ENCODE measurements at places on chromosomes 5 and 9.

DNA sequence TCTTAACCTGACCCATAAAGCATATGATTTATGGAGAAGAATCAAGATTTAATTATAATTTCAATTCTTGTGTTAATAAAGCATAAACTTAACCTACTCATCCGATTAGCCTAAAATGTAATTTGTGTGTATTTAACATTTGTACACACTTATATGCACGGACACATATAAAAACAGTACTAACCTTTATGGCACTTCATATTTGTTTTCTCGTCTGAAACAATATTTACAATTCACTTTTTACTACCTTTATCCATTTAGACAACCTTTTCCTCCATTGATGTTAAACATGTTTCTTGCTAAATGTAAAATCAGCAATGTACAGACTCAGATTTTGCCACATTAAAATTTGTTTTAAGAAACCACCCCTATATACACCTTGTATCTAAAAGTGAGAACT lies 22.8 kb downstream of the MEGF10 start:
- DNase-seq = no peak

DNA sequence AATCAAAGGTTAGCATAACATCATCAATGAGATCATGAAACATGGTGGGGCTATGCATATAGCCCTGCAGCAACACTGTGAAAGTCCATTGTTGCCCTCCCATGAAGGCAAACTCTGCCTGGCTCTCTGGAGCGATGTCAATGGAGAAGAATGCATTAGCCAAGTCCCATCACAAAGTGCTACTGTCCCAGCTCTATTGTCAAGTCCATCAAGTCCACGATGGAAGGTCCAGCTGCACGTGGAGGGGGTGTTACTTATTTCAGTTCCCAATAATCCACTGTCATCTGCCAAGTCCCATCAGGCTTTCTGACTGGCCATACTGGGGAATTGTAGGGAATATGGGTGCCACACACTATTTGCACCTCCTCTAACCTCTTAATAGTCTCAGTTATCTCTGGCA lies 10.8 kb downstream of the DMAC1 start:
- no peak for DNase-seq

- no peak for DNase-seq
Measured at GRCh38 chr9:2269778-2270177, 254.6 kb downstream of the SMARCA2 start.

DNA sequence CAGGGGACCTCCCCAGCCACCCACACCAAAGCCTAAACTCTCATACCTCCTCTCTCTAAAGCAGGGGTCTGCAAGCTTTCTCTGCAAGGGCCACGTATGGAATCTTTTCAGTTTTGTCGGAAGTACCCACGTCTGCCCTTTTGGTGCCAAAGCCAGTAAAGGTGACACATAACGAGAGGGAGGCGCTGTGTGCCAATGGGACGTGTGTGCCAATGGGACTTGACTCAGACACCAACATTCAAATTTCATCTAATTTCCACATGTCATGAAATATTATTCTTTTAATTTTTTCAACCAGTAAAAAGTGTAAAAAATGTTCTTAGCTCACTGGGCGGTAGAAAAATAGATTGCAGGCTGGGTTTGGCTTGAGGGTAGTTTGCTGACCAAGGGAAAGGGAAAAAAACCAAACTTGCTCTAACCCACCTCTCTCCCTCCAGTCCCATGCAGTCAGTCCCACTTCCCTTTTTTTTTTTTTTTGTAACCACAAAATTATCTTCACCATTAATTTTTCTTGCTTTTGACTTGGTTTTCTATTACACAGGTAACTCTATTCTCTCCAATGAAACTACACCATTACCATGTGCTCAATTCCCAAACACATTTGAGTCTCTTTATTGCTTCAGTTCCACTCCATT lies 25.5 kb downstream of the OR2V1 start:
- DNase-seq = no peak

DNA sequence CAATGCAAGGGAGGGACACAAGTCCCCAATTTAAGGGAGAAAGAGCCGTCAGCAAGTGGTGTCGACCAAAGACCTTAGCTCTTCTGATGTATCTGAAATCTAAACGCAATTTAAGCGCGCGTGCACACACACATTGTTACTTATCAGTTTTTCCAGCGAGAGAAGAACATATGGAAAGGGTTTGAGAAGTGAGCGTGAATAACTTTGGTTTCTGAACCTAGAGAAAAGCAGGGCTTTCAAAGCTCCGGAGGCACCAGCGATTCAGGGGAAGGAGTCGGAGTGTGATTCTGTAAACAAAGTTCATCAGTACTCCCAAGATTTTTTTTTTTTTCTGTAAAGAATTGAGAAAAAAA lies 191.8 kb downstream of the MEF2C start:
- no peak for DNase-seq

DNA sequence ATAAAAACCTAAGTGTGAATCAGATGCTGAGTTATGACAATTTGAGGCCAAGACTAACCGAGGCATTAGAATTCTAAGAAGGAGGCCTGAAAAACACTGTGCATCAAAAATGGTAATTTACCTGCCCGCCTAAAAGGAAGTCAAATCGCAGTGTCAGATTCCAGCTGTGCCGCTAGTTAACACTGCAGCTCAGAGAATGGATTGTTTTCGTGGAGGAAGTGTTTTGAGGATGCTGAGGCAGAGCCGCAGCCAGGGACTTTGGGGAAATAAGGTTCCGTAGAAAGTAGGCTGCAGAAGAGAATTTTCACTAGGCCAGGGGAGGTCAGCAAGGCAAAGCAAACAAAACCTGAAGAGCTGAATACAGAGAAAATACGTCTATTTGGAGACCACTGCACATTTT lies 226.4 kb upstream of the ISL1 start:
- DNase-seq = no peak

DNA sequence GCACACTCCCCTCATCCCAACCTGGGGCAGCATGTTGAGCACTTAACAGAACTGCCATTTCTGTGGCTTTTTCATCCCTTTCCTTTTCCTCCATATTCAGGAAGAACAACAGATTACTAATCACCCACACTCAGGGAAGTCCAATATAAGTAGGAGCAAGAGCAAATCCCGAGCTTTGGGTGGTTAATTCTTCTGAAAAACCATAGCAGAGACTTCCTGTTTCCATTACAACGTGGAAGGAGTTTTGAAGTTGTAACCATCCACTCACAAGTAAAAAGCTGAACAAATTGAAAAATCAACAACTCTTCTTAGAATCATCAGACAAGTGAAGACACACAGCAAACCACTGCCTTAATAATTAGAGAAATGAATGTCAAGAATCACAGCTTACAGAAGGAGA lies 8.2 kb downstream of the CTSL start:
- no peak for DNase-seq

DNA sequence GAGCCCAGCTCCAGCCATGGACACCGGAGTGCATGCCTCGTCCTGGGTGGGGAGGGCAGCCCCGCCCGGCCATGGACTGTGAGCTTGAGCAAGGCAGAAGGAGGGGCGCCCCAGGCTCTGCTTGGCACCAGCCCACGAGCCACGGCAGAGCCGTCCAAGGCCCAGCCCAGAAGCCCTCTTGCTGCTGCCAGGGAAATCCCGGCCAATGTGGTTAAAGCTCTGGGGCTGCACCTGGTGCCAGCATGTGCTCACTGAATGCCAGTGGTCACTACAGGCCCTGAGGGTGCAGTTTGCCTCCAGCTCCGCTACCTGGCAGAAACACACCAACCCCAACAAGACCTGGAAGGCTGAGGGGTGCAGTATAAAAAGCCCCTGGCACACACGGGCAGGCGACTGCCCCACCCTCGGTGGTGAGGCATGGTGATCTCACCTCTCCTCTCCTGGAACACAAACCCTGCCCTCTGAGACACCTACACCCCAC lies 11.8 kb downstream of the BRD3 start:
- no peak for DNase-seq

DNA sequence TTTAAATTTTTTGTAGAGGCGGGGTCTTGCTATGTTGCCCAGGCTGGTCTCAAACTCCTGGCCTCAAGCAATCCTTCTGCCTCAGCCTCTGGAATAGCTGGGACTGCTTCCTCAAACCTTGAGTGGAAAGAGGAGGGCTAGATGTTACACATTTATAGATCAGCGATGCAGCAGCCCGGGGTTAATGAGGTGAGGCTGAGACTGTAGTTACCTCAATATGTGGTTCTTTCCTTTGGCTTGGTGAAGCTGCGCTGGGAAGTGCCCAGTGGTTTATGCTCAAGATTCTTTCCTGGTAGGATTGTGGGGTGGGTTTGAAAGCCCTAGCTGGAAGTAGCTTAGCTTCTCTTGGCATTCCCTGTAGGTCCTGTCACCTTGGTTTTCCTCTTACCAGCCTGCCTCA lies 22.5 kb downstream of the ZNF618 start:
- DNase-seq = no peak

DNA sequence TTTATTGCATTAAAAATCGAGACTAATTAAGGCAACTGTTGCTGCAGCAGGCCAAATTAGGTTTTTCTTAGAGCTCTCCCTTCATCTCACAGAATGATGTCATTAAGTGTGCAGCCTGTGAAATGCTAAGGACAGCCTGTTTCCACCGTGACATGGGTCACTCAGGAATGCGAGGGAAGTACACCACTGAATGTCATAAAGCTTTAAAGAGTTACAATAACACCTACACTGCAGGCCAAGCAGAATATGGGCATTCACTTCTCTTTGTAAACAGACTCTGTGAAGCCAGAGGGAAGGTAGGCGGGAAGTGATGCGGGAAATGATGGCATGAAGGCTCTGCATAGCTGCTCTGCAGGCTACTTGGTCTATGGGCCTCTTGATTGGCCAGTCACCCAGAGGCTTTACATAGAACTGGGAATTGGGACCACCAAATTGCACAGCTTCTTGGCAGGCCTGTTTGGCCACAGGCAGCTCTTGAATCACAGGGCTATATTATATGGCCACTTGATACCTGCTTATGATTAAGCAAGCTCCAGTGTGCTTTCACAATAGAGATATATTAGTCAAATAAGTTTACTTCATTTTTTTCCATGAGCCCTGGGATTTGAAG lies 28.4 kb upstream of the AOPEP start:
- no peak for DNase-seq

GRCh38 chr5:74042959-74043358 lies 417.0 kb downstream of the ARHGEF28 start:
- no peak for DNase-seq

GRCh38 chr5:132225165-132226032 lies 2.3 kb downstream of the P4HA2 start:
- DNase-seq = no peak

DNA sequence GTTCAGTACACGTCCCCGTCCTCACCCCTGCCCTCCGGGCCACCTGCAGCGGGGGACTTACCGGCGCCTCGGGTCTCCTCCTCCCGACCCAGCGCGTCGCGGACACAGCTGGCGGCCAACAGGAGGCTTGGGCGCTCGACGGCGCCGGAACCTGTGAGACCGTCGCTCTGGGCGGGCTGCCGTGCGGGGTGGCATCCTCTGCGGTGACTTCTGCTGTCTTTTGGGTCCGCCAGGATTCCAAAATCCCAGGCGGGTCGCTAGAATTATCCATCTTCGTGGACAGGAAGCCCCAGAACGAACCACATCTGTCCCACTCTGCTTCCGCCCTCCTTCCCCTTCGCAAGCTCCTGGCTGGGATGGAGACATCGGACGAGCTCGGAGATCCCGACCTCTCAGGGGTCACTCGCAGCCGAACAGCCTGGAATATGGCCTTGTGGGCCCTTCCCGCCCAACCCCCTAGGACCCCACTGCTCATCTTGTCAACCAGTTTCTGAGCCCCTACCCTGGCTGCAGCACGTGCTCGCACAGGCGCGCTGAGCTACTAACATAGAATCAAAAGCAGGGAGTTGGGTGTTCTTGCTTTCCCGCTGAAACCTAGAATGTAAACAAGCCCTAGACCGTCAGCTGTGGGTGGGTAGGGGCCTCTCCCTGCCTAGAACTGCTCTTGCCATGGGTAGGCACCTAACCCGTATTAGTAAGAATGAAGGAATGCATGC lies 947 bp upstream of the MARCHF3 start:
- DNase-seq = no peak

- no peak for DNase-seq
Measured at GRCh38 chr5:42361315-42361688, 61.9 kb upstream of the GHR start.

GRCh38 chr5:143374496-143375217 lies 28.8 kb downstream of the NR3C1 start:
- DNase-seq = no peak

GRCh38 chr5:79236362-79236969 lies 535 bp downstream of the JMY start:
- DNase-seq = no peak

GRCh38 chr5:169088028-169088725 lies 212.8 kb downstream of the SLIT3 start:
- DNase-seq = no peak

DNA sequence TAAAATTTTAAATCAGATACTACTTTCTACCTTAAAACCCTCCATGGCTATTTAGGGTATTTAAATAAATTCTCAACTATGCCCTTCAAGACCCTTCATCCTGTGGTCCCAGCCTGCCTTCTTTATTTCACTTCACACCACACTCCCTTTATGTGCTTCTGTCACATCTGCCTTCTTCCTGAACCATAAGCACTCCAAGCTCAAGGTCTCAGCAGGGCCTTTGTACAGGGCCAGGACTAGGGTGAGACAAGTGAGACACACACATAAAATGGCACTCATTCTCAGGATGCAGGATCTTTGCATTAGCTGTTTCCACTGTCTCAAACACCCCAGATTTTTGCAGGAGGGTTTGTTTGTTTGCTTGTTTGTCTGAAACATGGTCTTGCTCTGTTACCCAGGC lies 7.6 kb downstream of the ITK start:
- DNase-seq = no peak

- DNase-seq = no peak
Measured at GRCh38 chr5:131226899-131227298, 37.0 kb upstream of the CDC42SE2 start.

- DNase-seq = no peak
Measured at GRCh38 chr5:180329606-180330269, 23.4 kb downstream of the GFPT2 start.

- no peak for DNase-seq
Measured at GRCh38 chr9:131031005-131031641, 22.1 kb downstream of the LAMC3 start.

DNA sequence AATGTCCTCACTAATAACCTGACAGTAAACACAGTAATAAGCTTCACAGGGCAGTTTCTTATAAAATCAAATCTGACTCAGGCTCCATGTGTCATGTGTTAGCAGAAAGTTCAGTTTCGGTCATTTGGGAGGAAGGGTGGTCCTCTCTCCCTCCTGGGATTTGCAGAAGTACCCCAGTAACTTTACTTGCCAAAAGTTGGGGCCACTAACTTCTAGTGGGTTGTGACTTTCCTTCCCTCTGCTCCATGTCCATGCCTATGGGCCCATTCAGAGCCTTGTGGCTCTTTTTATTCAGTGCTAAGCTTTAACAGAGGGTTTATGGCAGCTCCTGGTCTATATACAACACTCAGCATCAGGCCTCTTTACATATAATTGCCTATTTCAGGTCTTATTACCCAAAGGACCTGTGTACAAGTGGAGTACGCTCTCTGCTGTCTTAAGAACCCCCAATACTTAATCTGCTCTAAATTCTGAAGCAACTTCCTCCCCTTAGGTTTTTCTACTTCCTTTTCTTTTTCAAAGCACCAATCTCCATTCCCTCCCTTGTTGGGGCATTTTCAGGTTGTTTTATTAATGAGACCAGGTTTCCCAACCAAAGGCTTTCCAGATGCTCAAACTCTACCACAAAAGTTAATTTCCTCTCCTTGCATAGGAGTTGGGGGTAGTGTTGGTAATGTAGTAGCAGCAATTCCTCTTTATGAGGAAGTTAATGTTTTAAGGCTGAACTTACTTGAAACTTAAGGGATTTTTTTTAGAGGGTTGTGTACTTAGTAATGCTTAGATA lies 107.7 kb downstream of the CCDC192 start:
- DNase-seq = no peak

Data from stimulated activated CD4-positive, alpha-beta T cell treated with anti-CD3 and anti-CD28 coated beads, Interleukin-1b, Interleukin-23, amount 100 ng/mL, for 1 hour (primary cell).